ENCODE measurements at places on chromosomes 6 and 20.

DNA sequence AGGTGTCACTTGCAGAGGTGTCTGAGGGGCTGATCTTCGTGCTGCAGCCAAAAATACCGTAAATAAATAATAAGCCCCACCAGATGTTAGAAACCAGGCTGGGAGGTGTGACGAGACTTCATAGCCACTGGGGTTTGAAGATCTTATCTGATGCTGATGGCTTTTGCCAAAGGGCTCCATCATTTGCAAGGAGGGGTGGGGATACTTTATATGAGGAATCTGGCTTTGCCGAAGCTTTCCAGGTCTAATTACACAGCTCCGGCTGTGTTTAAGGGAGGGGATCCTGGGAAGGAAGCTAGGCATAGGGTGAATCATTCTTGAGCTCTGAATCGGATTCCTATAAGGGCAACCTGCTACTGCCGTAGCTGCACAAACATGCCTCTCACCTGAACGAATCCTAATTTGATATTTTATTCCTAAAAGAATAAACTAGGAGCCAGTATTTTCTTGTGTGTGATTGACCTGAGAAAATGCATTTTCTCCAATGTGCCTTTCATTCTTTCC is 249.6 kb downstream of the SOD2 start:
- no peak for DNase-seq

DNA sequence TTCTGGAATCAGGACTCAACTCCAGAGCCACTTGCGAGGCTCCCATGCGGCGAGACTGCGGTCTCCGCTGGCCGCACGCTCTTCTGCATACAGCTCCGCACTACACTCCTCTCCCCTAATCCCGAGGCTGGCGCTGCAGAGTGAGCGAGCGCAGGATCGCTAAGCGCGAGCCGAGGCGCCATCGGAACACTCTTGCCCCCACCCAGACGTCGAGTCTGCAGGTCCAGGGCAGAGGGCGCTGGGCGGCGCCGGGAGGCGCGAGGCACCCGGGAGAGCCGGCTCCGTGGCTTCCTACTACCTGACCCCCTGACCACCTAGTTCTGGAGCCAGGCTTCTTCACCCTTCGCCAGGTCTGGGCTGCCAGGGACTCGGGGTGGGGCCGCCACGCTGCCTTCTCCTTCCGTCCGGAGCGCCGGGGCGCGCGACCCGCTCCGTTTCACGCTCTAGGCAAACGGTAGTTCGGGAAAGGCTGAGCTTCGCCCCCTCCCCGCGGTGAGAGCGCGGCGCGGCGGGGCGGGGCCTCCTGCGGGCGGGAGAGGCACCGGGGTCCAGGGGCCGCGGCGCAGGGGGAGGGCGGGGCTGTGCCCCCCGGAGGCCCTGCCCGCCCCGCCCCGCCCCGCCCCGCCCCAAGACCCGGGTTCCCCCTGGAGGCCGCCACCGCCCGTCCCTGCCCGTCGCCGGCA is 5.4 kb upstream of the TUBB2A start:
- no peak for DNase-seq

DNA sequence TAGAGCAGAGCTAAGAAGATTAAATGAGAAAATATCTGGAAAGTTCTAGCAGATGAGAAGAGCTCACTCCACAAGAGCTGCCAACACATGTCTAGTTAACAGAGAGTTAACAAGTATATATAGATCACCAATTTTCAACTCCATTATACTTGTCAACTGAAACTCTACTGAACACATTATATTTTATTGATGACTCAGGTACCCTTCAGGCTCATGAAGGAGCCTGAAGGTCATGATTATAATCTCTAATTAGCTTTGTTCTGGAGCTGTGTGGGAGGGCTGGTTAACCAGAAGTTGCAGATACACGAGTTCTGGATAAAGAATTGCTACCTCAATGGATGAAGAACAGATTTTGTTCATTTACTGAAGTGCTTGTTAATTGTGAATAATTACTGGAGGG is 42.1 kb upstream of the PTPRT start:
- no peak for DNase-seq

GRCh38 chr6:169162752-169163407 is 90.8 kb downstream of the THBS2 start:
- peak; percentile 95 for DNase-seq

GRCh38 chr6:19322691-19323485 is 514.3 kb upstream of the ID4 start:
- peak; percentile 35 for DNase-seq

DNA sequence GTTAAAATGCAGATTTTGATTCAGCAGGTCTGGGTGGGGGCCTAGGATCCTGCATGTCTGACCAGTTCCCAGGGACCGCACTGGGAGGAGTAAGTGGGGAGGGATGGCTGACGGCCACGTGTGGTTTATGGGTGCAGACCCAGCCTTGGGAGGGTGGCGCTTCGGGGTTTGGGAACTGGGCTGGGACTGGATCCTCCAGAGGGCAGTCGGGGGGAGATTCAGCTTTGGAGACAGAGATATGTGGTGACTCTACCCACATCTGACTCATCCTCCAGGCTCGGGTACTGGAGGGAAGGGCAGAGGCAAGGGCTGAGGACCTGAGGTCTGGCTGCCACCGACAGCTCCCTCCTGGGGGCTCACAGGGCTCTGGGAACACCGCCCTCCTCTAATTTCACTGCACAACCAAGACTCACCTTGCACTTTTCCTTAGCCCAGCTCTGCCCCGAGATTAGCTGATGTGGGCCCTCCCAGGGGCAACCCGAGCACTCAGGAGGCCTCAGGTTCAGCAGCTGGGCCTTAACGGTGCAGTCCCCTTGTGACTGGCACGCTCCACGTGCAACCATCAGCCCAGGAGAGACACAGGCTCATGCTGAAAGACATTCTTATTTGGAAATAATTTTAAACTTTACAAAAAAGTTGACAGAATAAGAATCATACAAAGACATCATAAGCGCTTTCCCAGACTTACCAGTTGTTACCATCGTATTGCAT is 172.8 kb upstream of the PMEPA1 start:
- no peak for DNase-seq

DNA sequence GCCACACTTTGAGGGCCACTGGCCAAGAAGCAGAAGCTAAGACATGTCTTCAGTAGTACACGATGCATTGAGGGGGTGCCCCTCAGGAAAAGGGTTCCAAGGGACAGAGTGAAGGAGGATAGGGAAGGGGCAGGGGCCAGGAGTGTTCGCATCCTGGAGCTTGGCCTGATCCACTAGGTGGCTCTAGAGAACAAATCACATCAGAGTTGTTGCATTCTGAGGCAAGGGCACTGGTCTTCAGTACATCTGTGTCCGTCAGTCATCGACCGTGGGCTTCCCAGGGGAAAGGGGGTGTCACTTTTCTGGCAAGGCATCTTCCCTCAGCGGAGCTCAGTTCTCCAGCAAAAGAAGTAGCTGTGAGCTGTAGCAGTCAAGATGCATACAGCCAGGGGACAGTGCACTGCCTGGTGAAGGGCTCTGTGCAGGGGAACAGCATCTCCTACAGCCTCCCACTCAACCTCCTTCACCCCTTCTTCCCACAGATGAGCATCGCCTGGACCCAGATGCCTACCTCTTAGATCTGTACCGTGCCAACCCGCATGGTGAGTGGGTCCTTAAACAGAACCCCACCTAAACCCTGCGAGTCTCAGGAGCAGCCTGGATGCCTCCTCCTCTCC is 47.8 kb downstream of the ARHGAP40 start:
- no peak for DNase-seq

GRCh38 chr6:153167061-153167891 is 36.2 kb upstream of the RGS17 start:
- DNase-seq = peak; percentile 62

DNA sequence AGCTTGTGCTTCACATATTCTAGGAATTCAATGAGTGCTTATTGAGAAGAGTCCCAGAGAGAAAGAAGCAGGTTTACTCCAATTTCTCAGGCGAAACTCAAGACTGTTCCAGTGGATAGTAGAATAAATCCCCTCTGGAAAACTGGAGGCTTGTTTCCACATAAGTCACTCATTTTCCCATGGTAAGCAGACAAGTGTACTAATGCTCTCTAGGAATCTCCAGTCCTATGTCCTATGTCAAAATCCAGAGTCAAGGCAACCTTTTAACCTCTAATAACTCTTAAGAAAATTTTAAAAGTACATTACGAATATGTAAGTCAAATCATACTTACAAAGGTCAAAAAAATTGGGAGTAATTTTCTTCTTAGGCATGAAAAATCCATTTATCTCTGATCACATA is 35.2 kb downstream of the SMLR1 start:
- no peak for DNase-seq
